RCC 7860 (cell line): ENCODE measurements at places on chromosomes 16 and 17.

GRCh38 chr17:79517827-79518584 lies 92.8 kb downstream of the RBFOX3 start:
- no peak for DNase-seq

DNA sequence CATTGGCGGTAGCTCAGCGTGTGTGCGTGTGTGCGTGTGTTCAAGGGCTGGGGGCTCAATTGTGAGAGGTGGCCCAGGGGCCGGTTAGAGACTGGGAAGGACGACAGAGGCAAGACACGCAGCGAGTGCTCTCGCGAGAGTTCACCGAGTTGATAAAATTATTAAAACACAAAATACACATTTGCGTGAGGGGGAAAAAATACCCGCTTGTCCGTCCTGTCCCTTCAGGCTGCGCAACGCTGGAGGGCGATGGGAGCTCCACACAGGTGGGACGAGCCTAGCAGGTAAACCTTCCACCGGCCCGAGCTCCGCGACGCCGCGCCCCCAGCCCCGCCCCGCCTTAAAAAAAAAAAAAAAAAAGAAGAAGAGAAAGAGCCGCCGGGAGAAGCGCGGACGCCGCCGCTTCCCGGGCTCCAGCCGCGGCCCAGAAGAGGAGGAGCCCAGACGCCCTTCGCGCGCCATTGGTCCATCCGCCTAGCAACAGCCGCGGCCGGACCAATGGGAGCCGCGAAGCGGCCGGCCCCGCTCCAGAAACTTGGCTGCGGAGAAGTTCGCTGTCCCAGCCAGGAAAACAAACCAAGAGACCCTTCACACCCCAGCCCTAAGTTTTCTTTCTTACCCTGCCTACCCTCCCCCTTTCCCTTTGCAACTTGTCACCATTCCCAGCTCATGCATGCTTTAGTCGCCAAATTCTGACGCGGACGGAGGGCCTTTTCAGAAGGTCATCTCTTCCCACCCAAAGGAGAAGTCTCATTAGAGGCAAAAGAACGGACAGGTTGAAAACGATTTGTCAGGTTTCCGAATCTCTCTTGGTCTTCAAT lies 169.9 kb upstream of the MAF start:
- peak; percentile 70 for DNase-seq

- no peak for DNase-seq
Measured at GRCh38 chr17:27180322-27180721, 113.6 kb upstream of the WSB1 start.

DNA sequence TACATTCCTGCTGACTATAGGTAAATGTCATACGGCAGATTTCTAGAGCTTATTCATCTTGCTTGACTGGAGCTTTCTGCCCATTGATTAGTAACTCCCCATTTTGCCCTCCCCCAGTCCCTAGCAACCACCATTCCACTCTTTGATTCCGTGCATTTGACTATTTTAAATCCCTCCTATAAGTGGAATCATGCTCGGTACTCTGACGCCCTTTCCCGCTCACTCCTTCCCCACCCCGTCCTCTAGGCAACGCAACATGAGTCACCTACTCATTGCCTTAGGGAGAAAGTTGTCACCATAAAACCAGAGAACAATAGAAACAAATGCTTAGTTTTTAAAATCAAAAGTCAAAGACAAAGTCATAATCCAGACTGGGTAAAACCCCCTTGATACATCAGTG lies 45.5 kb upstream of the RBBP6 start:
- DNase-seq: no peak

DNA sequence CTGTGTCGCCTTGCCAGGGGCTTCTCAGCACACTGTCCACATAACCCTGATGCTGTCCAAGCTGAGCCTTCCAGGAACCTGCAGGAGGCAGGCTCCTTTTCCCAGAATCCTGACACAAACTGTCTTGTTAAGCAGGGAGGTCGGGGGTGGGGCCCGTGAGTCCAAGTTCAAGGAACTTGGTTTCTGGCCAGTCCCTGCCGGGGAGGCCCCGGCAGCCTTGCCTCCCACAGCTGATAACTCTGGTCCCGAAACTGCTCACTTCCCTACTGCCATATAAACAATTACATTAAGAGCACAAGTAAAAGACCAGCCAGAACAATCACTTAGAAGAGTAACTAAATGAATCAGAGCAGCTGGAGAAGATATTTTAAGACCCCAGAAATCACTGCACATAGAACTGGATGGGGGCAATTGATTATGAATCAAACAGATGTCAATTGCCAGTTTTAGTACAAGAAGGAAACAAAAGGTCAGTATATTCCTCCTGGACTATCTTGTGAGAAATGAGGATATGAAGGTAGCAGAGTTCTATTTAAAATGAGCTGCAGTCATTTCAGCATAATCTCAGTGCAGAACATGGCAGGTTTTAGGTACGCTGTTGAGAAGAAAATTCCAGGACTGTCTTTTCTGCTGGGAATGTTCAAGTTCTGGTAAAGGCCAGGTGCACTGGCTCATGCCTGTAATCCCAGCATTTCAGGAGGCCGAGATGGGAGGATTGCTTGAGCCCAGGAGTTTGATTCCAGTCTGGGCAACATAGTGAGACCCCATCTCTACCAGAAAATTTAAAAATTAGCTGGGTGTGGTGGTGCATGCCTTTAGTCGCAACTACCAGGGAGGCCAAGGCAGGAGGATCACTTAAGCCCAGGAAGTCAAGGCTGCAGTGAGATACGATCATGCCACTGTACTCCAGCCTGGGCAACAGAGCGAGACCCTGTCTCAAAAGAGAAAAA lies 169.8 kb downstream of the PITPNC1 start:
- DNase-seq: no peak

GRCh38 chr17:1493291-1493980 lies 950 bp upstream of the MYO1C start:
- no peak for DNase-seq

GRCh38 chr16:84548508-84548907 lies 44.0 kb upstream of the MEAK7 start:
- no peak for DNase-seq

DNA sequence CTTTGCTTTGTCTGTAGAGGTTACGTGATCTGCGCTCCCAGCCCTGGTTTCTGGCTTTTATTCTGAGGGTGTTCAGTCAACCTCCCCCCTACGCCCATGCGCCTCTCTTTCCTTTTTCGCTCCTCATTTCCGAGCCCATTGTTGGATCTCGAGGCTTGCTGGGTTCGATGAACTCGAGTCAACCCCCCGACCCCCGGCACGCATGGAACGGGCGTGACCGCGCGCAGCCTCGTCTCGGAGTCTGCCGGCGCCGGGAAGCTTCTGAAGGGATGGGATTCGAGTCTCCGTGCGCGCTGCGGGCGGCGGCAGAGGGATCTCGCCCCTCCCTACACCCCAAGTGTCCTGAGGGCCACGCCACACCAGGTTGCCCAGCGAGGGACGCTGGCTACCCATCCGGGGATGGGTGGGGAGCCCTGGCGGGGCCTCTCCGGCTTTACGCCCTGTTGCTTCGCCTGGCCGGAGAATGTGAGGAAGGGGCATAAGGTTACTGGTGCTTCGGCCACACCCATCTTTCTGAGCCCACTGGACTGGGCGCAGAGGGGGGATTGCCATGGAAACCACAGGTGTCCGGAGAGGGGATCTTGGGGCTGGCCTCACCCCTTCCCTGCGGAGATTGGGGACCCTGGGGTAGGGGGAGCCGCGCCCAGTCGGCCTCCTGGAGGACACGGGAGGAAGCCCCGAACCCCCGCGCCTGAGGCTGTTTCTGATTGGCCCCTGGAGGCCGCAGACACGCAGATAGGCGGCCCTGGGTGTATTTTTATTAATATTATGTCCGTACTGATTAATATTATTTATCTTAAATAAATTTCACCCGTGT lies 1.8 kb downstream of the MAPT start:
- DNase-seq: no peak

DNA sequence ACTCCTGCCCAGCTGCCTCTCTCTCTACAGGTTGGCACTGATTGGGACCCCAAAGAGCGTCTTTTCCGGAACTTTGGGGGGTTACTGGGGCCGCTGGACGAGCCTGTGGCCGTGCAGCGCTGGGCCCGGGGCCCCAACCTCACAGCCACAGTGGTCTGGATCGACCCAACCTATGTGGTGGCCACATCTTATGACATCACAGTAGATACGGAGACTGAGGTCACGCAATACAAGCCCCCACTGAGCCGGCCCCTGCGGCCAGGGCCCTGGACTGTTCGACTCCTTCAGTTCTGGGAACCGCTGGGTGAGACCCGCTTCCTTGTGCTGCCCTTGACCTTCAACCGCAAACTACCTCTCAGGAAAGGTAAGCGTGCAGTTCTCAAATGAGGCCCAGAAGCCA lies 12.3 kb downstream of the XYLT2 start:
- DNase-seq: no peak
